ENCODE measurements at places on chromosomes 2 and 18. TPM values are rescaled to one million over a fixed set of nuclear protein-coding genes. Genes with fewer than 3 reads are reported as not detected.

- DNase-seq = peak; percentile 60
Measured at GRCh38 chr2:96685577-96686459, 43.3 kb downstream of the FER1L5 start.

DNA sequence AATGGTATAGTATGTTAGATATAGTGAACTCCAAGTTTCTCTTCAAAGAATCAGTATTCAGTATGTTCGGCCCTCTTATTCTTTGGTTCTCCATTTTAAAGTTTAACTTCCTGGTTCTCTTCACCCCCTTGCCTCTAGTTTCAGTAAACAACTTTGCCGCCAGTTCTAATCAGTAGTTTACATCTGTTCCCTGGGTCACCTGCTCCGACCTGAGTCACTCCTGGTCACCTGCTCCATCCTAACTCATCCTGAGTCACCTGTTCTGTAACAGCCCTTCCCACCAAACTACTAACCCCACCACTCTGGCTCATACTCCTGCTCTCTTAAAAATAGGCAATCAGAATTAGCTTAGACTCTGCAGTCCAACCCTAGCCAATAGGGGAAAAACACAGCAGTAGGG lies 23.7 kb upstream of the TEX51 start:
- DNase-seq = no peak

DNA sequence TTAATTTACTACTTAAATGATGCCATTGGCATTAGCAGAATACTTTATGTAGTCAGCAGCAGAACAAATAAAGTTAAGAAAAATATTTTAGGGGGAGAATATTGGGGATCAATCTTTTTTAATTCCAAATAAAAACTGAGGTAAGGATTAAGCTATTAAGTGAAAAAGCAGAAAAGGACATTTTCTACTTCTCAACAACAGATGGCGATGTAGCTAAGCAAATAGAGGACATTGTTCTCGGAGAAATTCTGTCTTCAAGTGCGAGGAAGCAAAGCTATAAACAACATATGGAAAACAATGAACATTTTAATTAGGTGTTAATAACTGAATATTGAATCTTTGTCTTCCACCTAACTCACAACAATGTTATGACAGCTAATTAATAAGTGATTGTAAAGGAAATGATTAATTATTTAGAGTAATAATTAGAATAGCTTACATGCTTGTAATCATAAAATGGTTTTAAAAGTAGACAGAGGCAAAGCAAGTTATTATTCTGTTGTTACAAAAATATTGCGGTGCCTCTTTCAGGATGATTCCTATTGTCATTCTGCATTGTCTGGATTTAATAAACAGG lies 32.9 kb upstream of the CCDC93 start:
- no peak for DNase-seq

DNA sequence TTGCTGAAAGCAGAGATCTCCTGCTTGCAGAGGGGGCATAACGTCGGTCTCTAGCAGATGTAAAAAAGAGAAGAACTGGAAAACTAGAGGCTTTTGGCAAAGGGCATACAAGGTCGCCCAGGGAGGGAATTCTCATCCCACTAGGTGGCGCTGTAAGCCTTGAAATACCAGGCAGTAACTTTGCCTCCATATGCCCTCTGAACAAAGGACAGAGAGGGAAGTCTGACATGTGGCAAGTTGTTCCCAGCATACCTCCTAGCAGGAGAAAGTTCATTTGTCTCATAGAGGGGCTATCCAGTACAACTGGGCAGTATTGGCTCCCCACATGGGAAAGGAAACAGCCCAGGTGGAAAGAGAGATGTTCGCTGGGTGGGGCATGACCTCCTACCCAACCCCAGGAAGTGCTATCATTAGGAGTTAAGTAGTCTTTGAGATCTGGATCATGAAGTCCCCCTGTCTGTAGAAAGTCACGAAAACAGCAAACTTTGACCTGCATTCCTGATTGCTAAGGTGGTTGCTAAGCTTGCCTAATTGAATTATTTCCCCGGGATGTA lies 39.9 kb downstream of the STK17B start:
- no peak for DNase-seq

- no peak for DNase-seq
Measured at GRCh38 chr18:986051-986450, 81.4 kb downstream of the ADCYAP1 start.

GRCh38 chr2:109069331-109070194 lies 59.4 kb upstream of the SH3RF3 start:
- DNase-seq = no peak

DNA sequence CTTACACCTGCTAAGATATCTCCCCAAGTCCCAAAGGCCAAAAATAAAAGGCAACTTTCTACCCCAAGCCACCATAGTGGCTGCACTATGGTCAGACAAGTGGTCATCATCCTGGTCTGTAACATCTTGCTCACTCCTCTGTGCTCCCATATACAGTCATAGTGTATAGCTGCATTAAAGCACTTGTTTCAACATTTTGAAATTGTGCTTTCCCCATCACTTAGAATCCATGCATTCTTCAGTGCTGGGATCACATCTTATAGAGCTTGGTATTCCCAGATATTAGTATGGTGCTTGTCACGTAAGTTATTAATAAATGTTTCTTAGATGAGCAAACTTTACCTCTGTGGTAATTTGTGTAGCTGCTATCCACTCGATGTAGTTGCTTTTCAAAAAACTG lies 40.4 kb upstream of the CDC42EP3 start:
- no peak for DNase-seq

DNA sequence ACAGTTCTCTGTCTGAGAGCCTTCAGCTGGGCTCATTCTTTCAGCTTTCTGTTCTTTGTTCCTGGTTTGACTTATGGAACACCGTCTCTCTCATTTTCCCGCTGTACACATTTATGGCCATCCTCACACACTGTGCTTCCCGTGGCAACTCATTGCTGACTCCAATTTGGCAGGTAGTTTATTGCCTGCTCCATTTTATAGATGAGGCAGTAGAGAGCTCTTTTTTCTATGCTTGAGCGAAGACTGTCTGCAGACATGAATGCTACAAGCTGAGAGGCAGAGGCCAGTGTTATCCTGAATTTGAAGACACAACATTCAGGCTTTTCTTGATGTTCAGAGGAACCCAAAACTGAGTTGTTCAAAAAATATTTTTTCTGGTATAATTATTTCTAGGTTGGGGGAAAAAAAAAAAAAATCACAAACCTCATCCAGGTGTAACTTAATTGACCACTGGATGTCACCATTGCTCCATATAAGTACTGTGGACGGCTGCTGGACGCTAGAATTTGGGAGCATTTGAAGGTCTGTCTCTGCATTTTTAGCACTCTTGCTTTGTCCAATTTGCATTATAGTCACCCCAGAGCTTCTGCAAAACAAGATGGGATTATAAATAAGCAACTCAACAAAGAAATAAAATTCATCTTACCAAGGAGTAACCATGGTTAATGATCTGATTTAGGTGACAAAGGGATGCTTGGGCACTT lies 83.5 kb downstream of the HRH4 start:
- no peak for DNase-seq

- no peak for DNase-seq
Measured at GRCh38 chr2:108171657-108172056, 68.1 kb upstream of the SULT1C3 start.

DNA sequence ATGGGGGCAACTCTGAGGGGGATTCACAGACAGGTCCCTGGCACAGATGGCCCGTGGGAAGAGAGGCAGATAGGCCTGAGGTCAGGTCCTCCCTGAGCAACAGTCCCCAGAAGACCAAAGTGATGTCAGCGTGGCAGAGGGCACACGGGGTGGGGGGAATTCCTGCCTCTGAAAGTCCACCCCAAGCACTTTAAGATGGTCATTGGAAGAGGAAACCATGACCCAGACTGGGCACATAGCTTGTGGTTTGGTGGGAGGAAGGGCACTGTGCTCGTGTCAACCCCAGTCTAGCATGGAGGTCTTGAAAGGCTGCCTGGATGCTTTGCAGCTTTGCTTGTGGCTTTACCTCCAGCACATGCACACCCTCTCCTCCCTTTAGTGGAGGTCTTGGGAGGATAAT lies 38.0 kb upstream of the SIX2 start:
- DNase-seq = no peak

DNA sequence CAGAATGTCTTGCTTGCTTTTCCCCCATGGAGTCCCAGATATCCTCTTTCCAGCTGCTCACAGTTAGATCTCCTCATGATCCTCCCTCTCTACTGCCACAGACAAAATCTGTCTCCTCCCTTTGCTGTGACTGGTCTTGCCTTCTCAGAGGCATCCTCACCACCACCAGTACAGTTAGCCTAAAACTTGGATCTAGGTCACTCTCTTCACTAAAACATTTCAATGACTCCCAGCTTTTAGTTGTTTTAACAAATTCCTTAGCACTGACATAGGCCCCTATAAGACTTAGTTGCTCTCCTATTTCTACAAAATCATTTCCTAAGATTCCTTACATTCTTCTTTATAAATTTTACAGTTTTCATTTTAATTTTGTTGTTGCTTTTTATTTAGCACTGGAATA lies 734.2 kb upstream of the CHAC2 start:
- DNase-seq = no peak

- DNase-seq = no peak
Measured at GRCh38 chr2:45258311-45258710, 249.1 kb upstream of the SIX2 start.

DNA sequence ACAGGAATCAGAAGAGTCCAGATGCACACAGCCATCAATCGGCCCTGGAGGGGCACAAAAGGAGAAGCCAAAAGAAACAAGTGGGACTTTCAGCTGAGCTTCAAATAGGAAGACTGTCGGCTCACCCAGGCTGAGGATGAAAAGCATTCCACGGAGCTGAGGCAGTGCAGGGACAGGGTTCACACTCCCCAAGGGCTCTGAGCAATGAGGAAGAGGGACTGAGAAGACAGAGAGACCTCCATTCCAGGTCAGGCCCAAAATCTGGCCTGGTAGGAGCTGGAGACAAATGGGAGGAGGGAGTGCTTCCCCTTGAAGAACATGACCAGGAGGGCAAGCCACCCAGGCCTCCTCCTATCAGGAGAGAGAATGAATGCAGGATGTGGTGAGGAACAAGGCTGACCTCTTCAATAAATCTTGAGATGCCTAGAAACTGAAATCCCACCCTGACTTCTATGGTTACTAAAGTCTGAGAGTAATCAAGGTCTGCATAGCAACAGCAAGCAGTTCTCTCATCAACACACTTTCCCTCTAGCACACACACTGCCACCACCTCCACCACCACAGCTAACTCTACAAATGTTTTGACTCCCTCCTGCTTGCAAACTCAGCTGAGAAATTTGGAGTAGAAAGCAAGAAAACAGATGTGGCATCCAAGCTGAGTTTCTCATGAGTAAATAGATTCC lies 434.4 kb downstream of the TNS1 start:
- DNase-seq = no peak

GRCh38 chr2:99156891-99157290 lies 2.1 kb downstream of the LIPT1 start:
- DNase-seq = no peak

GRCh38 chr2:229719926-229720647 lies 5.7 kb upstream of the DNER start:
- DNase-seq = no peak

DNA sequence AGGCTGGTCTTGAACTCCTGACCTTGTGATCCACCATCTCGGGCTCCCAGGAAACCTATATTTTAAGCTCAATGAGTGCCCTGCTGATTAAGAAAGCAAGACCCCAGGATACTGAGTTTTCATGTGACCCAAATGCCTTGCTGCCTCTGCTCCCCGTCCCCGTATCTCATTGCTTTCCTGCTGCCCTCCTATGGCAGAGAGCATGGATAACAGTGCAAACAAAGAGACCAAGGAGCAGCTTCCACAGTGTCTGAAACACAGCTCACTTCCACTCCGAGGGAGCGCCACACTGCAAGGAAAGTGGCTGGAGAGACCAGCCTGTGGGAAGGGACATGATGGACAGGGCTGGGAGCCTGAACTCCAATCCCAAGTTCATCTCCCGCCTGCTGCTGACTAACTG lies 246.8 kb downstream of the TMEM182 start:
- no peak for DNase-seq

DNA sequence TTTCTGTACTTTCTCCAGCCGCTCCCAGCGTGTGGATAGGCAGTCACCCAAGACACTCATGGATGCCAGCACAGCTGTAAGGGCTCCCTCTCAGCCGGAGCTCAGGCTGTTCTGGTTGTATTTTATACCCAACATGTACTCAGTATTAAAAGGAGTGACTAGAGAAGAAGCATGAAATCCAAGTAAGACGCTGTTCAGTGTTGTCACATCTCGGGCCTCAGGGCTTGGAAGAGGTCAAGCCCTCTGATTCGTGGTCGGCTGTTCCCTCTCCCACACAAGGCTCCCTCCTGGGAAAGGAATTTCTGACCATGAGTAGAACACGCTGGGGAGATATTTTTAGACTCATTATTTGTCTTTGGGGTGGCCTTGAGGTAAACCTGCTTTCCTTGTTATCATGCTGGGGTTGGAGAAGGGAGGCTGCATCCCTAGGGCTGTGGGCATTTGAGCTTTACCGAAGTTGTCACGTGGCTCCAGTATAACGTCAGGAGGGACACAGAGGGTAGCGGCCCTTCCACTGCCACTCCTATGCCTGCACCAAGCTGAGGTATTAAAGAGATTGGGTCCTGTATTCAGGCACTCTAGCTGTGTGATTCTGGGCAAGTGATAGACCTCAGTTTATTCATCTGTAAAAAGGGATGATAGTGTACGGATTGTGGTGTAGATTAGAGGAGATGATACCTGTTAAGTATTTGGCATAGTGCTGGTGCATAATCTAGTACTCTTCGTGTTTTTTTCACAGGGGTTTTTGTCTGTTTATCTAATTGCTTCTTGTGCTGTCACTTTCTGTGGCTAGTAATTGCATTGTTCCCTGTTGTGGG lies 34.1 kb downstream of the HK2 start:
- DNase-seq = no peak

ABCB11 gene
- 0.60 TPM for polyA plus RNA-seq

LOXHD1 gene
- polyA plus RNA-seq = not detected

CCDC102B gene
- polyA plus RNA-seq = 1.8 TPM

MYCN gene
- 0.51 TPM for polyA plus RNA-seq

SALL3 gene
- not detected for polyA plus RNA-seq

CCDC148 gene
- 0.23 TPM for polyA plus RNA-seq

LYPD6 gene
- polyA plus RNA-seq = 1.0 TPM

DHRS9 gene
- polyA plus RNA-seq = 57.1 TPM

TCF7L1 gene
- polyA plus RNA-seq = 1.2 TPM

MERTK gene
- polyA plus RNA-seq = 6.2 TPM

ACVR1C gene
- 2.2 TPM for polyA plus RNA-seq

IL36A gene
- not detected for polyA plus RNA-seq

SCN7A gene
- 0.23 TPM for polyA plus RNA-seq

RBM45 gene
- 7.2 TPM for polyA plus RNA-seq
